Activated CD8-positive, alpha-beta memory T cell treated with anti-CD3 and anti-CD28 coated beads, Interleukin-2, amount 50 U/mL, for 4 hours (primary cell): ENCODE measurements at places on chromosomes 4 and X.

GRCh38 chrX:42237956-42238355 is 314.6 kb upstream of the CASK start:
- no peak for DNase-seq

GRCh38 chrX:98357146-98357545 is 1473.4 kb downstream of the RPA4 start:
- no peak for DNase-seq

- no peak for DNase-seq
These were observed 19.1 kb upstream of the ARX start for GRCh38 chrX:25034889-25035288.

GRCh38 chrX:96989830-96990571 is 106.3 kb downstream of the RPA4 start:
- no peak for DNase-seq

DNA sequence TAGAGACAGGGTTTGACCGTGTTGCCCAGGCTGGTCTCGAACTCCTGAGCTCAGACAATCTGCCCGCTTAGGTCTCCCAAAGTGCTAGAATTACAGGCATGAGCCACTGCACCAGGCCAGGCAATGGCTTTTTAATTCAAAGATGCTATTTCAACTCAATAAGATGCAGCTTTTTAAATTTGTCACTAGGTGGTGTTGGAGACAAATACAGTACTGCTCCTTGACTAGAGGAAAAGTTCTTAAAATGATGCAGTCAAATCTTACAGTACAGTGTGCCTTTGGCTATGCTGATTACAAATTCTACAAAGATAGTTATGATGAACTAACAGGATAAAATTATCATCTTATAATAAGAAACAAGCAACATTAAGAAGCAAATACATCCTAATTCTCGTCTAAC is 441.1 kb downstream of the KCNIP4 start:
- DNase-seq, result no peak

DNA sequence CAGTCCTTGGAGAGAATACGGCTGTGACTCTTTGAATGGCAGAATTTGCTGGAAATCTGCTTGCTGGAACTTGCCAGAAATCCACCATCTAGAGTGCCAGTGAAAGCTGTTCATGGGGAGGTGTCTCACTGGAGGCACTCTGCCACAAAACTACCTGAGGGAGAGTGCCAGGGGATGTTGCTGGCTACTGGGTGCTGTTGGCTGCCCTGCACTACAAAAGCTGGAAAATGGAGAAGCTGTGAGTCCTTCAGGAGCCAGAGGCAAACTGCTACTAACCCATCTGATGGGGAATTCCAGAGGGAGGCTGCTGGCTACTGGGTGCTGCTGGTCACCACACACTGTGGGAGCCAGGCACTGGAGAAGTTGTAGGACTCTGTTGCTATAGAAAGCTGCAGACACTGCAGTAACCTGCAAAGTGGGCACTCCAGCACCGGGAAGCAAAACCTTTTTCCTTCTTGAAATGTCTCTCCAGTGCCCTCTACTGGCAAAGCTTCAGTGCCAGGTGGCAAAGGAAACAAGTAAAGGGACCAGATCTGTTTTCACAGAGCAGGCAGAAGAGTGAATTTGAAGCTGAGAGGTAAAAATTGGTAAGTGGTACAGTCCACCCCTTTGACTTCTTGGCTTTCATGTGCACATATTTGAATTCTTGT is 47.8 kb upstream of the HSD17B10 start:
- peak; percentile 46 for DNase-seq

- DNase-seq, result no peak
These were observed 121.8 kb upstream of the EDA2R start for GRCh38 chrX:66760651-66761050.

GRCh38 chrX:53244610-53245009 is 19.6 kb upstream of the KDM5C start:
- DNase-seq, result no peak

GRCh38 chrX:130304587-130305368 is 34.9 kb upstream of the SLC25A14 start:
- no peak for DNase-seq

DNA sequence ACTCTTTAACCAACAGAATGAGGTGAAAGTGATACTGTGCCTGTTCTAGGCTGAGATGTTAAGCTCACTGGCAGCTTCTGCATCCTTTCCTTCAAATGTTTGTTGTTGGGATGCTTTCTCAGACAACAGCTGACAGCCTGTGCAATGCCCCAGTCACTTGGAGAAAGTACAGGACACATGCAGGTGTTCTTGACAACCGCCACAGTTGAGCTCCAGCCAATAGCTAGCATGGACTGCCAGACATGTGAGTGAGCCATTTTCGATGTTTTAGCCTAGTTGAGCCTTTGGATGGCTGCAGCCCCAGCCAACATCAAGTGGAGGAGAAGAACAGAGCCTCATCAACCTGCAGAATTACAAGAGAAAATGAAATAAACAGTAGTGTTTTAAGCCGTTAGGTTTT is 94.1 kb upstream of the PPP3CA start:
- DNase-seq, result no peak

GRCh38 chr4:42703813-42704212 is 46.9 kb upstream of the ATP8A1 start:
- no peak for DNase-seq

- no peak for DNase-seq
These were observed 107.8 kb downstream of the ANK2 start for GRCh38 chr4:113157086-113157857.

GRCh38 chr4:156695163-156695562 is 276.4 kb downstream of the PDGFC start:
- DNase-seq, result no peak

- DNase-seq, result no peak
These were observed 186.3 kb downstream of the MOSPD2 start for GRCh38 chrX:15059474-15059873.

GRCh38 chrX:20445109-20445508 is 178.4 kb upstream of the RPS6KA3 start:
- DNase-seq, result no peak

DNA sequence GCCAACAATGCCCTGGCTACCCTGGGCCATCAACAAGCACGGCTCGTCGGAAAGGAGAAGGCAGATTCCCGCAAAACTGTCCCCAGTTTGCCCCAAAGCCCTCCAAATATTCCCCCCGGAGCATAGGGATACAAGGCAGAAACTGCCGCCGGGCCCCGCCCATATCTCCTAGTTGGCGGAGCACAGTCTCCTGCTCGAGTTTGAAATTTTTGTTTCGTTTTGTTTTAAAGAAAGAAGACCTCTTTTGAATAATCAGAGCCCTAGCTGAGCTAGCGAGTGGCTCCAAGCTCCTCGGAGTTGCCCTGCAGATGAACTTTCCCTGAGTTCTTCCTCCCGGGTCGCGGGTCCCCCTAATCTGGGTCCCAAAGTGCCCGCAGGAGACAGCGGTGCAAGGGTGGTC is 138.1 kb upstream of the ZIC3 start:
- DNase-seq, result no peak

GRCh38 chr4:36322921-36323354 is 41.5 kb downstream of the DTHD1 start:
- peak; percentile 16 for DNase-seq

DNA sequence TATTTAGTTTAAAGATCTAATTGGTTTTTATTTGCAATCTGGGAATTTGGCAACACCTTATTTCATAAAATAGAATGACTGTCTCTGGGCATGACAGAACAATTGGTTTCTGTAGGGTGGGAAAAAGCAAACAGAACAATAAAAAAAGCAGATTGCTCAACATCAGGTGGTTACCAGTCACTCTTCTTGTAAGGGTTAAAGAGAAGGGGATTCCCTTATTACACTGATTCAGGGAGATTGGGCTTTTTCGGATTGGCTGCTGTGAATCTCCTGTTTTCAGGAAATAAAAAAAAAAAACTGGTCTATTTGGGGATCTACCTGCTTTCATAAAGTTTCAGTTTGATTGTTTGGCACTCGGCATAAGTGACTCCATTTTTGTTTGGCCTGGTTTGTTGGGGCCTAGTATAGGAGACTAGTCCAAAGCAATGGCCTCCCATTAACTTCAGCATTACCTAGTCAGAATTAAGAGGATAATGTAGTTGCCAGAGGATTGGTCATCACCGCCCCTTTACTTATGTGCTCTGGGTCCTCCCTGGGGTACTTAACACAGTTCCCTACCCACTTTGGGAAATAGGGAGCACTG is 380.5 kb downstream of the IDS start:
- no peak for DNase-seq

- no peak for DNase-seq
These were observed 184.3 kb downstream of the QDPR start for GRCh38 chr4:17327591-17327990.

GRCh38 chrX:32708542-32708941 is 502.8 kb downstream of the DMD start:
- DNase-seq, result no peak

DNA sequence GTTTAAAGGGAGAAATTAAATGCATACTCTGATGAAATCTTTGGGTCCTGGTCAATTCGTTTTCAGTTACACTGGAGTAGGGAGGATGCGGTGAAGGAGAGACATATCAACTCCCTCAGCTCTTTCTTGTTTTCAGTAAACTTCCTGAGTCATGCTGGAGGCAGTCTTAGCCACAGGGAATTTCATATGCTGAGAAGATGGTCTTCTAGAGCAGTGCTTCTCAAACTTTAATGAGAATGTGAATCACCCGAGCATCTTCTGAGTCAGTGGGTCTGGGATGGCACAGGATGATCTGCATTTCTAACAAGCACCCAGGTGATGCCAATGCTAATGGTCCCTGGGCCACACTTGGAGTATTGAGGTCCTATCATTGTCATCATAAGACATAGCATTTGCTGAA is 214.5 kb downstream of the KIT start:
- no peak for DNase-seq

DNA sequence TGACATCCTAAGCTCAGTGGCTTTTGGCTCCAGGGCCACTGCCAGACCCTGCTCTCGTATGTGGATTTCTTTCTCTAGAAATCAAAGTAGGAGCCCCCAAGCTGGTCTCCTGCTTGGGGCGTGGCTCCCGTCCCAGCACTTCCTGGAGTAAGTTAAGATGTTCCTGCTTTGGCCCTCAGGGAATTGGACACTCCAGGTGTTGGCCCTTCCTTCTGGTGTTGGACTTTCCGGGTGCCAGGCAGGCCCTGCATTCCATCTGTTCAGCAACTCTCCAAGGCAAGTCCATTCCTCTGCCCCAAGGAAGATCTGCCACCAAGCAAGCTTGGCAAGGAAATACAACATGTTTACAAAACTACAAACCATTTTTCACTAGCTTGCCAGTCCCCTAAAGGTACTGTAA is 22.1 kb upstream of the GPC4 start:
- no peak for DNase-seq

GRCh38 chr4:48778431-48779094 is 1.5 kb downstream of the FRYL start:
- no peak for DNase-seq

DNA sequence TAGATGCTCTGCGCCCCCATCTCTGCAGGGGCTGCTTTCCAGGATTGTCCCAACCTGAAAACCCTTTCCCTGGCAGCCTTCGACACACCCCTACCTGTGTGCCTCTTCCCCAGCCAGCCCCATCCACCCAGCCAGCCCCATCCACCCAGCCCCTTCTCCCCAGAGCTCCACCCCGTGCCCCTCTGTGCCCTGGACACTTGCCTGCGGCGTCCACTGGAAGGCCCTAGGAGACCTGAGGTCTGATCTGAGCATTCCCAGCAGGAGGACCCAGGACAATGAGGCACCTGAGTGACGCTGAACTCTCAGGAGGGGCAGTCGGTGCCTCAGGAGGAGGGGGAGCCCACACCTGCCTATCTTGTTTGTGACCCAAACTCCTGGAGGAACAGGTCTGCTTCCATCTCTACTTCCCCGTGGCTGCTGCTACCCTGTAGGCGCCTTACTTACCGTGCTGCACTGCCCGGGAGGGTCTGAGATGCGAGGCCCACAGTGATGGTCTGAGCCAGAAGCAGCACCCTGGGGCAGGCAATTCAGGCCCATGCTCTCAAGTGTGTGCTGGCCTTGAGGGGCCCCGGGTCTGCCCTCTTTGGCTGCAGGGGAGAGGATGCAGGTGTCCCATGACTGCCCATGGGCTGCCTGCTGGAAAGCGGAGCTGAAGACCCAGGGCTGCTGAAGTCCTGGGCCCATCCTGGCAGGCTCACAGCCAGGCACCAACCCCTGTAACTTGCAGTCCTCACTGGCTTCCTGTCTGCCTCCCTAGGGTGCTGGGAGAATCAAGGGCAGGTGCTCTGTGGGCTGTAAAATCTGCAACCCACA is 4.9 kb downstream of the LRPAP1 start:
- no peak for DNase-seq

DNA sequence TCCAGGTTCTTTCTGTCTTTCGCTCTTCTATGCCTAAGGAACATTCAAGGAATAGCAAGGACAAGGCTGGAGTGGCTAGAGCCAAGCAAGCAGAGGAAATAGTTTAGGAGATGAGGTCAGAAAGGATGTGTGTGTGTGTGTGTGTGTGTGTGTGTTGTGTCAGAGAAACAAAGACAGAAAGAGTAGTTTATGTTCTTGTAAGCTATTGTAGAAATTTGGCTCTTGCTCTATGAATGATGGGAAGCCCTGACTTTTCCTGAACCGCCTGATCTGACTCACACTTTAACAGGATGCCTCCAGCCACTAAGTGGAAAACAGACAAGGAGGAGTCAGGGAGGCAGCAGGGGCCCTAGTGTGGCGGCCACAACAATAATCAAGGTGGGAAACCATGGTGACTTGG is 39.7 kb downstream of the LGI2 start:
- DNase-seq, result no peak

DNA sequence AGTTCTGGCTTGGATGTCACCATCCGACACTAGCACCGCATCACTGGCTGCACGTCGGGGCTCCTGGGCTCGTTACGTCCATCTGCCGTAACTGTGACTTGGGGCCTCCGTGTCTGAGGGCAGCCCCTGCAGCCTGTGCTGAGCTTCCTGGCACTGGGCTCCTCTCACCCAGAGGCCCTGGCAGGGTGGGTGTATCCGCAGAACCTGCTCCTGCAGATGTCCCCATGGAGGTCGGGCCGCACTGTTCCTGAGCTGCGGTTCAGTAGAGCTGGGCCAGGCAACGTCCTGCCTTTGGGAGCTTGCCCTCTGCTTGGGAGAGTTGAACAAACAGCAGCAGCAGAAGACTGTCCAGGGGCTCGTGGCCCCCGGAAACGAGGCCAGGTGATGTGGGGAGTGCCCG is 71.4 kb downstream of the RGS12 start:
- DNase-seq, result no peak

DNA sequence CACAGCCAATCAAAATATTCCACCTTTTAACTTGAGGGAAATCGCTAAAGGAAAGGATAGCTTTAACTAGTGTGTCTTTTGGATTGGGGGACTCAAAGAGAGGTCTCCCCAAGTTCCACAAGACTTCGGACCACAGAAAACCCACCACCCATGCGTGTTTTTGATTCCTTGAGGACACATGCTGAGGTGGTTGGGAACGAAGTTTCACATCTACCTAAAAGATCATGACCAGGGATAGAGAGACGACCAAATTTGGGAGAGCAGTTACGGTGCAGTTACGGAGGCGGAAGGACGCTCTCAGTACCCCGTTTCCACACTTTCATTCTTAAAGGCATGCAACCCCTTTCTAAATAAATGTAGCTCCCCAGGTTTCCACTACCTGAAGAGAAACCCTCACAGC is 1.1 kb downstream of the PCYT1B start:
- no peak for DNase-seq
